Activated naive CD8-positive, alpha-beta T cell treated with anti-CD3 and anti-CD28 coated beads for 36 hours (primary cell): ENCODE measurements at places on chromosomes 5 and 9.

DNA sequence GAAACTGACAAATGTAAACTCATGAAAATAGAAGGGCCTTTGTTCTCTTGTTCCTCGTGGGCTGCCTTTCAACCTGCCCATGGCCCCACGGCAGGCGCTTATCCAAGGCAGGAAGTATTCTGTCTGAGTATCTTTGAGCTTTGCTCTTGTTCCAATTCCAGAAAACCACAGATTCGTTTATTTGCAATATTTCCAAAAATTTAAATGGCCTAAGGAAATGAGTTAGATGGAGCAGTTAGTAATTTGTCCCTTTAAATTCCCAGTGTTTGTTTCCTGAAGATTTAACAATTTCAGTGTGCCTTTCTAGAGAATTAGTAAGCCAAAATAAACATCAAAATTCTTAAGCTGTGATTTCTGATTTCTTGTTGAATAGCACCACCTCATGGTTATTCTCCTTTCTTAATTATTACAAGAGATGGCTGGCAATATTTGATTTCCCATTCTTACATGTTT lies 299.4 kb upstream of the RASA1 start:
- DNase-seq, result no peak

- DNase-seq, result no peak
These were observed 5.4 kb downstream of the ZNF608 start for GRCh38 chr5:124740991-124741583.

DNA sequence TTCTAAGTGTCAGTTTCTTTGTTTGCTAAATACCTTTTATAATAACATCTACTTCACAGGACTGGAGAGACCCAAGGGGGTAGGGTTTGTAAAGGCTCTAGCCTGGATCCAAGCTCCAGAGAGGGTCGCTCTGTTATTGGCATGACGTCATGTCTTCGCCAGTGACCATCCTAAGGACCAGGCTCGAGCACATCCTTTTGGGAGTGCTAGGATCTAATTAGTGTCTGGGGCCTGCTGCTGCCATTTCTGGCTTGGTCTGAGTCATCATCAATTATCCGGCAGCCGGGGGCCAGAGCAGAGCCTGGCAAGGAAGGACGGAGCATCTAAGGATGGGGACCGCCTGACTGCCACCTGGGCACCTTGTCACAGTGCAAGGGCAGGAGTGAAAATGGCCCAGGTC lies 153.0 kb downstream of the NSG2 start:
- DNase-seq, result no peak

GRCh38 chr5:134451936-134452505 lies 40.3 kb upstream of the CDKN2AIPNL start:
- no peak for DNase-seq

- DNase-seq, result no peak
These were observed 67.6 kb upstream of the LHFPL2 start for GRCh38 chr5:78716206-78716605.

- DNase-seq, result no peak
These were observed 118.5 kb downstream of the GPBP1 start for GRCh38 chr5:57292336-57292735.

- DNase-seq, result no peak
These were observed 147.4 kb downstream of the PBX3 start for GRCh38 chr9:125894566-125894965.

DNA sequence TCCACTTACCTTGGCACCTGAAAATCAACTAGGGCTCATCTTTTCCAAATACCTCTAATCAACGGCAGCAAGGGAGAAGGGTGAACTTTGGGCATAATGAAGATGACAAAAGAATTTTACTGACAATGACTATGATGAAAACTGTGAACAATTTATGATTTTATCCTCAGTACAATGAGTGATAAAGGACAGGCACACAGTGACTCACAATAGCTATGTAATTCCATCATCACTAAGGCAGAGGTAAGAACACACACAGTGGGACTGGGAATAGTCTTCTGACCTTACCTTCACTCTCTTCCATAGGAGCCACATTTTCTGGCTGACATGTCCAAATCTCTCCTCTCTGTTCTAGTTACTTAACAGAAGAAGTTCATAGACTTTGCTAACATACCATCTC lies 26.1 kb upstream of the KCNV2 start:
- DNase-seq, result no peak

DNA sequence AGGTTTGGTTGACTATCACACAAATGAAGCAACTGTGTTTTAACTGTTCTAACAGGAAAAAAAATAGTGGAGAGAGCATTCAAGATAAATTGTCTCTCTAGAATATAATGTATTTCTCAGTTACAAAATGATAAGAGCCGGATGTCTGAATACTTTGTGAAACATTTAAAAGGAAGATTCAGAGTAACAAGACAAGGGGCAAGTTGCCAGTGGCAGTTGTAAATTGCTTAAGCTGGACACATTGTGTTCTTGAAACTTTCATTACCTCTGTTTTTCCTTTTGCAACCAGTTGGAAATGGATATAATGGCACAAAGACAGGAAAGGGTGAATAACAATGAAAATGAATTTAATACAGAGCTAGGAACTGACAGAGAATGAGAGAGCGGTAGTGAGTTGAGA lies 15.2 kb upstream of the TBCA start:
- no peak for DNase-seq

GRCh38 chr5:89542736-89543135 lies 659.8 kb upstream of the MEF2C start:
- DNase-seq, result no peak

GRCh38 chr9:125956102-125956501 lies 208.9 kb downstream of the PBX3 start:
- no peak for DNase-seq

GRCh38 chr5:10645146-10645545 lies 81.3 kb downstream of the ANKRD33B start:
- DNase-seq, result no peak

DNA sequence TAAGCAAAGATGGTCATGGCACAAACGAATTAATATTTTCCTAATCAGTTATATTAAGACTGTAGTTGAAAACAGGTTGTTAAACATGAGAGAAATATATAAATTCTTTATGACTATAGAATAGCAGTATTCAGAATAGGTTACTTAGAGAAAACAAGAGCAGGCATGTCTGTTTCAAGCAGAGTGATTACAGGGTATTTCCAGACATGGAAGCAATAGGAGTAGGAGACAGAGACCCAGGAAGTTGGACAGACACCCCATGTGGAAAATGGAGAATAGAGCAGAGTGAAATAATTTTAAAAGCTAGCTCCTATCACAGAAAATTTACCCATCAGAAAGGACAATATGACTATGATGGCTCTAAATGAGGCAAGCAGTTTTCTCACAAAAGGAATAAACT lies 111.5 kb downstream of the IZUMO3 start:
- DNase-seq, result no peak
